ENCODE measurements at places on chromosomes 4 and X.

DNA sequence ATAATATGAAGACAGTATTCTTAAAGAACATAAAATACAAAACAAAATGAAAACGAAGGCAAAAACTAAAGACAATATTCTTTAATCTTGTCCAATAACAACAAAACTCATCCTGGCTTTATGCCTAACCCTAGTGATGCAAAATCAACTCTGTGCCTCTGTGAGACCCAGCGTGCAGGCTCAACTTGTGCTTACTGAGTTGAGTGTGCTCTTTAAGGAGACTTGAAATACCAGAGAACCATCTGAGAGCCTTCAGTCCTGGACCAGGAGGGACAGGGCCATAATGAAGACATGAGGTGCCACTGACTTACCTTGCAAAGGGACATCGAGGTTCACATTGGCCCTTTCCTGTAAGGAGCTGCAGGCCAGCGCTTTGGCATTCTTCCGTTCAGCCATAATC is 77.1 kb downstream of the NSUN7 start:
- DNase-seq: no peak

DNA sequence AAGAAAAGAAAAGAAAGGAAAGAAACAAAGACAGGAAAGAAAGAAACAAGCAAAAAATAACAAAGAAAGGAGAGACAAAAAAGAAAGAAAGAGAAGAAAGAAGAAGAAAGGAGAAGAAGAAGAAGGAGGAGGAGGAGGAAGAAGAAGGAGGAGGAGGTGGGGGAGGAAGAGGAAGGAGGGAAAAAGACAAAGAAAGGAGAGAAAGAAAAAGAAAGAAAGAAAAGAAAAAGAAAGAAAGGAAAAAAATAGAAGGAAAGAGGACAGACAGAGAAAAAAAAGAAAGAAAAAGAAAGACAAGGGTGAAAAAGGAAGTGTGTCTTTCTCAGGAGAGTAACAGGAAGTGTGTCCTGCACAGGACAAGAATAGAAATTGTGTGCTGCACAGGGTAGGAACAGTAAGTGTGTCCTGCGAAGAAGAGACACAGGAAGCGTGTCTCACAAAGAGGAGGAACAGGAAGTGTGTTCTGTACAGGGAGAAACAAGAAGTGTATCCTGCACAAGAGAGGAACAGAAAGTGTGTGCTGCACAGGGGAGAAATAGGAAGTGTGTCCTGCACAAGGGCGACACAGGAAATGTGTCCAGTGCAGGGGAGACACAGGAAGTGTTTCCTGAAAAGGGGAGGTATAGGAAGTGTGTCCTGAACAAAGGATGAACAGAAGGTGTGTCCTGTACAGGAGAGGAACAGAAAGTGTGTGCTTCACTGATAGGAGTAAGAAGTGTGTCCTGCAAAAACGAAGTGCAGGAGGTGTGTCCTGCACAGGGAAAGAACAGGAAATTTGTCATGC is 101.2 kb downstream of the ARSF start:
- DNase-seq: no peak

- DNase-seq: no peak
These were observed 76.9 kb downstream of the SLC39A8 start for GRCh38 chr4:102268355-102268754.

DNA sequence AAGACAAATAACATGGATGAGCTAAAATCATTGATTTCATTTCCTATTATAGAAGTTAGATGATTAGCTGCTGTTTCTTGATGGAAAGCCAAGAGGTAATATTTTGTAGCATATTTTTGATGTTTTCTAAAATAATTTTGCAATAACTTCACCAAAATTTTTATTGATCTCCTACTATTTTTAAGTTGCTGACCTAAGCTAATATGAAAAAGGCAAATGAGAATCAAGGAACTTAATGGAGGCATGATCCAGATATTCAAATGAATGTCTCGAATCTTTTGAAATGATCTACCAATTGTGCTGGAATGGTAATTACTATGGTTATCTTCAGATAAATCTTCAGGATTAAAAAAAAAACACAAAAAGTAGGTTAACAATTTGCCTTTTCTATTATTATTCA is 1591.4 kb upstream of the PCDH7 start:
- DNase-seq: no peak

DNA sequence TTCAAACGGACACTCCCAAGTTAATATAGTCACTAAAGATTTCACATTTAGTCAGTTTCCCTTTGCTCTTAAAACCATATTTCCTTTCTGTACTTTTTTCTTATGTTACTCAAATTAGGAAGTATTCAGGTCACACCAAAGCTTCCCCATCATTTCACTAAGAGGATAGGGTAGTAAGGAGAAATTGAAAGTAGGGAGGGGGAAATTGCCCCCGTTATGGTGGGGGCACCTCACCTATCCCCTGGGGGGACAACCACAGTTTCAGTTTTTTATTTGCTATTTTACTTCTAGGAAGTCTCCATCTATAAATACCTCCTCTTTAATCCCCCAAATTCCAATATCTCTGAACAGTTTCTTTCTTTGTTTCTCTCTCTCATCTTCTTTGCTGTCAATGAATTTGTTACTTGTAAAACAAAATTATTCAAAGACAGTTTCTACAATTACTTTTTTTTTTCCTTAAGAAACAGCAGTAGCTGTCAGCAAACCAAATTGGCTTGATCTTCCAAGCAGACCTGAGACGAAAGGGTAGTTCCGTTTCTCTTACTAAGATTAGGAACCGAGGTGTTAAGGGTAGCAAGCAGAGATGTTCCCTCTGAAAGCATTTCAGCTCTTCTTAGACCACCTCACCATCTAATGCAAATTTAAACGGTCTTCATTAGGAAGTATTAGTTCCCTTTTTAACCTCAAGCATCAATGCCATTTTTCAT is 160.2 kb upstream of the KLF3 start:
- DNase-seq: no peak

DNA sequence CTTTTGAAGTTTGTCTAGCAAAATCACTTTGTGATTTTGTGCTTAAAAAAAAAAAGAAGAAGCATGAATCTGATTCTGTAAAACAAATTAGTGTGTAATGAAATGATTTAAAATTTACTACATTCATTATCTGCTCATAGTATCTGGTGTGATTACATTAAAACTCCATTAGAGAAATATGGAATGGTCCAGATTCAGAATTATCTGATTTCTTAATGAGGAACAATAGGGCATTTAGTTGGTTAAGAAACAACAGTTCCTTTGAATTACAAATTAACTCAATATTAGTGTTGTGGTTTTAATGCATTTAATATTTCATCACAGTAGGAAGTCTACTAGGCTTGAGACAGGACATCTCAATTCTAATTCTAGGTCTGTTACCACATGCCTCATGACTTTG is 57.9 kb upstream of the PDHA1 start:
- no peak for DNase-seq

DNA sequence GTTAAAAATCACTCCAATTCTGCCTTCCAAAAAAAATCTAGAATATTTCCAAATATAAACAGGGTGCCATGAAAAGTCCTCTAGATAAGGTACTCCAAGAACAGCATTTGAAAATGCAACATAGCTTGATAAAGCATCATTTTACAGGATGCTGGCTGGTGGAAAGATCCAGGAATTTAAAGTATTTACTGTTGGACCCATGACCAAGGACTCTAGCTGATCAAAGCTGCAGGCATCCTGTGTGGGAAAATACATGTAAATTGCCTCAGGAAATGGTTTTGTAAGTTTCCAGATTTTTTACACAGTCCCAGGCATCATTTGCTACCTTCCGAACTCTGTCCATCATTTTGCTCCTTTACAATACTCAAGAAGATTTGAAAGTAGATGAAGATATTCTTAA is 164.4 kb downstream of the GRIA3 start:
- DNase-seq: no peak

DNA sequence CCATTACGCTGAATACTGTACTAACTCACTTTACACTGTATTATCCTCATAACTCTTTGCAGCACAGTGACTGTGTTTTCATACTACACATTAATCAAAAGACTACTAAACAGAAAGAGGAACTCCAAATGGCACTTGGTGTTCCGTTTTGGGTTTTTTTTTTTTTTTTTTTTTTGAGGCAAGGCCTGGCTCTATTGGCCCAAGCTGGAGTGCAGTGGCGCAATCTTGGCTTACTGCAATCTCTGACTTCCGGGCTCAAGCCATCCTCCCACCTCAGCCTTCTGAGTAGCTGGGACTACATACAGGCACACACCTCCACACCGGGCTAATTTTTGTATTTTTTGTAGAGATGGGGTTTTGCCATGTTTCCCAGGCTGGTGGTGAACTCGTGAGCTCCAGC is 10.7 kb downstream of the KLHL8 start:
- no peak for DNase-seq

GRCh38 chr4:166662266-166662843 is 571.9 kb downstream of the SPOCK3 start:
- DNase-seq: no peak

GRCh38 chr4:124429746-124430250 is 282.7 kb downstream of the ANKRD50 start:
- no peak for DNase-seq

DNA sequence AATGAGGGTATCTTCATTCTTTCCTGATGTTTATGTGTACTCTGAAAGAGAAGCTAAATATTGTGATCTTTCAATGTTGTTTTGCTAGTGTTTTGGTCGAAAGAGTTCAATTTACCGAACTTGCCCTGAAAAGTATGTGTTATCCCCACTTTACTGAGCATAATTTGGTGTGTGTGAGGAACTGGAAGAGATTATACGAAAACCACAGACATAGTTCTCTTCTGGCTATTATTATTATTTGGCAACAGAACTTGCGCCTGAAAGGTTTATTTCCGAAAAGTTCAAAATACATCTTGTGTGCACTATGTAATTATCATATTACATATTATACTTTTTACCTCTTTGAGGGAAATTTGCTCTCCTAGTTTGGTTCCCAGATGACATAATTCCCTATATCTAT is 232.5 kb upstream of the INTU start:
- no peak for DNase-seq

DNA sequence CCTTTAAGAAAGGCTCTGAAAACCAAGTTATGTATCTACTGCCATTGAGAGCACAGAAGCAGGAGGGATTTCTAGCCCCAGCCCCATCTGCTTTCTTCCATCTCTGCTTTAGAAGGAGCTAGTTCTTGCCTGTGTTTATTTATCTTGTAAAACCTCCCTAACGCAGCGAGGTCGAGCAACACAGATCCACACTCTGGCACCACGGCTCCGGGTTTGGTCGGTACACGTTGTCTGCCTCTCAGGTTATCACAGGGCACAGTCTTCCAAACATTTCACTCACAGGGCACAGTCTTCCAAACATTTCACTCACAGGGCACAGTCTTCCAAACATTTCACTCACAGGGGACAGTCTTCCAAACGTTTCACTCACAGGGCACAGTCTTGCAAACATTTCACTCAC is 69.7 kb upstream of the TLR3 start:
- no peak for DNase-seq

DNA sequence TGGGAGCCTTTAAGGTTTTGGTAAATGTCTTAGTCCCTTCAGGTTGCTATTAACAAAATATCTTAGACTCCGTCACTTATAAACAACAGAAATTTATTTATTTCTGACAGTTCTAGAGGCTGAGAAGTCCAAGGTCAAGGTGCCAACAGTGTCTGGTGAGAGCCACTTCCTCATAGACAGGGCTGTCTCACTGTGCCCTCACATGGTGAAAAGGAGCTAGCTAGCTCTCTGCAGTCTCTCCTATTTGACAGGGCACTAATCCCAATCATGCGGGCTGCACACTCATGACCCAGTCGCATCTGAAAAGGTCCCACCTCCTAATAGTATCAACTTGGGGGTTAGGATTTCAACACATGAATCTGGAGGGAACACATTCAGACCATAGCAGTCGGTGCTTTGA is 63.4 kb upstream of the KLF3 start:
- no peak for DNase-seq

GRCh38 chrX:130714135-130714534 is 188.9 kb downstream of the ENOX2 start:
- no peak for DNase-seq

- DNase-seq: no peak
These were observed 329.4 kb downstream of the NAF1 start for GRCh38 chr4:162837241-162837640.

DNA sequence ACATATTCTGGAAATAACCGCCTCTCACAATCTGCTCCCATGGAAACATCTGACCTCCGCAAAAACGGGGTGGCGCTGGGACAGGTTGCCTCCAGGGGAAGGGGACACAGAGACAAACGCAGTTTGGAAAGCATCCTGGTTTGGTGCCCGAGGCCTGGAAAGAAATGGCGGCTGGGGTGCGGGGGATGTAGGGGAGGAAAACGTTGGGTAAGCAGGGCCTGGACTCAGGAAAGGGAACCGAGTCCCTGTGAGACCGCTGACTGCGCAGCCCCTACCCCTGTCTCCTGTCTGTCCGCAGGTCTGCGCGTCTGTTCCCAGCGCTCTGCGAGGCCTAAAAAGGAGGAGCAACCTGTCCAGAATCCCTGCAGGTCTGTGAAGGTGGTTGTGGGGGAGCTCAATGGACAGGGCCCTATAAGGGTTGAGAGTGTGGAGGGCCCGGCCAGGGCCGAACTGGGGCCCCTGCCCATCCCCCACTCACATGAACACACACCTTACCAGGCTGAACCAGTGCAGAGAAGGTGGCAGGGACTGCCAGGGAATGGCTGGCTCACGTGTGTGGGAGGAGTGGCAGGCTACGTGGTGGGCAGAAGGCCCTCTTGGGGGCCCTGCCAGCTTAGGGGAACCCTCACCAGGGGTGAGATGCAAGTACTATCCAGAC is 672 bp downstream of the TCEAL3 start:
- DNase-seq: no peak

GRCh38 chrX:147173594-147173993 is 359.1 kb upstream of the CXorf51A start:
- DNase-seq: no peak

DNA sequence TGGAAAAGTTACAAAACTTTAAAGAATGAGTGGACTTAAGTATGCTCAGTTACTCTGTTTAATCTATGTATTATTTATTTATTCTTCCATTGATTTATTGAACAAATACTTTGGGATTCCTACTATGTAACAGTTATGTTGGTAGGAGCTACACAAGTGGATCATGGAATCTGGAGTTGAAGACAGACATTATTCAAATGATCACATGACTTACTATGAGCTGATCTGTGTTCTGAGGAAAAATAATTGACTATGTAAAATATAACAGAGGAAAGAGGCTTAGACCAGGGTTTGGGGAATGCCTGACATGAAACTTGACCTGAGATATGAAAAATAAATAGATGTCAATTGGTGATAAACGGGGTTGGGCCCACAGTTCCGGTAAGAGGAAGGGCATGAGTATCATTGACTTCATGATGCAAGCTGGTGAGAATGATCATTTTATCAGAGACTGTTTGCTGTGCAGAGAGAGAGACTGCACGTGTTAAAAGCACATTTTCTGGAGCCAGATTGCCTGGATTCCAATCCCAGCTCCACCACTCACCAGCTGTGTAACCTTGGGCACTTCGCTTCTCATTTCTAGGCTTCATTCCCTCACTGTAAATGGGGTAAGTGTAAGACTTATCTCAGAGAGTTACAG is 179.0 kb downstream of the SPCS3 start:
- no peak for DNase-seq

Data from NCI-H187 treated with DMSO at 0.1 percent for 48 hours (cell line).